ENCODE measurements at places on chromosomes 2 and 18. TPM values are rescaled to one million over a fixed set of nuclear protein-coding genes. Genes with fewer than 3 reads are reported as not detected.

DNA sequence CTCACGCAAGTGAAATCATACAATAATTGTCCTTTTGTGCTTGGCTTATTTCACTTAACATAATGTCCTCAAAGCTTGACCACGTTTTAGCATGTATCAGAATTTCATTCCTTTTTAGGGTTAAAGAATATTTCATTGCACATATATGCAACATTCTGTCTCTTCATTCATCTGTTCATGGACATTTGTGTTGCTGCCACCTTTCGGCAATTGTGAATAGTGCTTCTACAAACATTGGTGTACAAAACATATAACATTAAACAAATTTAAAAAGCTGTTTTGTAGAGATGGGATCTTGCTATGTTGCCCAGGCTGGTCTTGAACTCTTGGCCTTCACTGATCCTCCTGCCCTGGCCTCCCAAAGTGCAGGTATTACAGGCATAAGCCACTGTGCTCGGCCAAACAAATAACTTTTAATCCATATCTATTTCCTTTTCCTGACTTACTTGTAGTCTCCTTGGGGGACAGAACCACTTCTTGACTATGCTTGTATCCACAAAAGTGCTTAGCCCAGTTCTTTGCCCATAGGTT is 209.3 kb downstream of the SLC4A3 start:
- DNase-seq = no peak

DNA sequence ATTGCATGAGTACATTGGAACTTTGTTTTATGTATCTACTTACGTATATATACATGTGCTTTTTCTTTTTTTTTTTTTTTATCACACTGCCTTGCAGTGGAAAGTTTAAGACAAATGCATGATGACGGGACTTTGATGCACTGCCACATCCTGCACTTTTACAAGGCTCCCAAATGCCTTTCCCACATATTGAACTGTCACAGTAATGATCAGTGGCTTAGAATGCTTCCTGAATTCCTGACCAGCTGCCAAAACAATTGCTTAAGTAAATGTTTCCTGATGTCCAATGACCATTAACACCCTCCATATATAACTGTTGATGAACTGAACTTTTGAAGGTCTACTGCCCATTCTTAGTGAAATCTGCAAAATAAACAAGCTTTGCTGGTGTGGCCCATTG is 60.2 kb downstream of the LYPD6B start:
- peak; percentile 89 for DNase-seq

GRCh38 chr2:126674075-126674744 is 18.3 kb downstream of the GYPC start:
- no peak for DNase-seq

GRCh38 chr2:16727256-16727655 is 61.6 kb upstream of the CYRIA start:
- peak; percentile 6 for DNase-seq

DNA sequence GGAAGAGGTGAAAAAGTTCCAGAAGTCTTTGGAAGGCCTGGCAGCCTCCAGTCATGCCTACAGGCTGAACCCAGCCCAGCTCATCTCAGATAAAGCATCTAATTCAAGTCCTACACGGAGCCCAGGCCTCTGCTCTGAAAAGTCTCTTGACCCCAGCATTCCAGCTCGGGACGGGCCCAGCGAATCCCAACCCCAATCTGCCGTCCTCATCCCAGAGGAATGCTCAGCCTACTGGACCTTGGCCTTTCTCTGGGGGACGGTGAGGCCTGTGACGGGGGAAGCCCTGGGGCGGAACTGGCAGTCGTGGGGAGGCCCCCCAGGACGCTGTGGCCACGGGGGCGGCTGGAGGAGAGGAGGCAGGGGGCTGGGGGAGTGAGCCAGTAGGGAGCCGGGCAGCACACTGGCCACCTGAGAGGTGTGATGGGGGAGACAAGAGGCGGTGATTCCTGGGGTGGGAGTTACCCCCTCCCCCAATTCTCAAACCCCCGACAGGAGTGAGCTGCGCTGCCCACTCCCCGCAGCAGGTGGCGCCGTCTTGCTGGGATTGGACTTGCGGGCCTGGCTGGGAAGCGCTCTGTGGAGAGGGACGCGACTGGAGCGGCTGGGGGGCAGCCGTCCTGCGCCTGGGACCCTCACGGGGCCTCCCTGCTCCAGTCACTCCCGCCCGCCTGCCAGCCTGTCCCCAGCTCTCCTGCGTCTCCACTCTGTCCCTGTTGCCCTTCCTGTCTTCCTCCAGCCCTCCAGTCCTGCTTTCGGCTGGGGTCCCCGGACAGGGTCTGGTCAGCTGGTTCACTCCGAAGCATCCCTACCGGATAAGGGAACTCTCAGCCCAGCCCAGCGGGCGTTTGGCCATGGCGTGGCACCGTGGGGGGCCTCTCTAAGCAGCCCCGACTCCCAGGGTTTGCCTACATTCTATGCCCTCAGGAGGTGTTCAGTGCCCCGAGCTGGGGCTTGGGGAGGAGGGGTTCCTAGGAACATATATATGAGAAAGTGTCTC is 182.6 kb upstream of the HAAO start:
- DNase-seq = peak; percentile 56

Gene MARCO
- total RNA-seq = not detected

DNA sequence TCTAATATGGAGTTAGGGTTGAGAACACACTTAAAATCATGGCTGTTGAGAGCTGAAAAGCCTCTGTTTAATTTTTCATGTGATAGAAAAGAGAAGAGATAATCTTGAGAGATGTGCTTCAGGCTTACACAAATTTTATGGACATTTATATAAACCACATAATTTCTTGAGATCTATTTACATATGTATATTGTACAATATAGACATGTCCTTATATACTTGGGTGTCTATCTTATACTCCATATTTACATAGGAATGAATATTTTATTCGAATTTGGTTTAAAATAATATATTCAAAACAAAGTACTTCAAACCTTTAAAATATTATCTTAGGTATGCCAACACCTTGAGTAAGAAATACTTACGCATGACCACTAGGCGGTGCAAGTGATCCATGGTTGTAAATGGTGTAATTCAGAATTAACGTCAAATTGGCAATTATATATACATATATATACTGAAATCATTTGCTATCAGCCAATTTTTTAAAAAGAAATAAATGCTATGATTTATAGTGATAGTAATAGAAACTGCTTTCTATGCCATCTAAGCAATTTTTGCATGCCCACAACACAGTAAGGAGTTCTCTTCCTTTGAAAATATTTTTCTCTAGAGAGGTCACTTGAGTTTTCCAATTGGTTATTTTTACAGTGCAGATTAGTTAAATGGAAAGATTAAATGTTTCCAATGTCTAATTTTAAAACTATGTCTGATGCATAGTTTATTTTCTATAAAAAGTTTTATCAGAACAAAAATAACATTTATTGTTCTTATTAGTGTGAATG is 37.6 kb upstream of the SPAG16 start:
- DNase-seq = peak; percentile 20

GRCh38 chr2:48845684-48846083 is 90.2 kb upstream of the LHCGR start:
- DNase-seq = no peak

DNA sequence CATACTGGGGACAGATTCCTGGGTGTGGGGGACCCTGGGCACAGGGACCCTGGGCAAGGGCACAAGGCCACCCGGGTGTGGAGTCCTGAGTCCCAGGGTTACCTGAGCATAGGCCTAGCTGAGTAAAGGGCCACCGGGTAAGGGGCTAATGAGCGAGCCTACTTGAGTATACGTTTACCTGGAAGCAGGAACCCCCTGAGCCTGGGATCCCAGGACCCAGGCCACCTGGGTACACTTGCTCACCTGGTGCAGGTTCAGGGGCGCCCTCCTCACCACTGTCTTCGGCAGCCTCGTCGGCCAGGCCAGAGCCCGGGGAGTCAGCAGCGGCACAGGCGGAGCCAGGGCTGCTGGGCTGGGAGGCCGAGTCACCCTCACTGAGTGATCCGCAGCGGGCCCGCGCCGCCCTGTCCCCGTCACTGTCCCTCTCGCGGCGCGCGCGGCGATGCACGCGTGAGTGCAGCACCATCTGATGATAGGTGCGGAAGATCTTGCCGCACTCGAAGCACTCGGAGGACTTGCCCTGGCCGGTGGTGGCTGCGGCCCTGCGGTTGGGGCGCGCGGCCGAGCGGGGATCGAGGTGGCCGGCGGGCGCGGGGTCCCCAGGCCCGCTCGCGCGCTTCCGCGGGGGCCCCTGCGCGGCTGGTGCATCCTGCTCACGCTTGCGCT is 53.9 kb downstream of the ZNF516 start:
- DNase-seq = no peak

Gene NEUROD1
- total RNA-seq = not detected

GRCh38 chr2:197710424-197711042 is 5.4 kb downstream of the MARS2 start:
- DNase-seq = no peak

- peak; percentile 54 for DNase-seq
Measured at GRCh38 chr2:190646780-190647522, 1.9 kb upstream of the NAB1 start.

- peak; percentile 34 for DNase-seq
Measured at GRCh38 chr2:8893978-8894820, 56.8 kb upstream of the KIDINS220 start.

GRCh38 chr2:196604196-196604595 is 35.3 kb upstream of the CCDC150 start:
- DNase-seq = no peak

GRCh38 chr2:187842978-187843847 is 289.0 kb upstream of the TFPI start:
- peak; percentile 58 for DNase-seq

- no peak for DNase-seq
Measured at GRCh38 chr2:100460904-100461530, 9.3 kb upstream of the NMS start.
